NB4 (cell line): ENCODE measurements at places on chromosomes 3 and 15.
A peak's percentile ranks its signal among the peaks of the same experiment; 100 is the strongest.

- no peak for DNase-seq
Observed at GRCh38 chr3:77321646-77322045, 281.7 kb downstream of the ROBO2 start.

DNA sequence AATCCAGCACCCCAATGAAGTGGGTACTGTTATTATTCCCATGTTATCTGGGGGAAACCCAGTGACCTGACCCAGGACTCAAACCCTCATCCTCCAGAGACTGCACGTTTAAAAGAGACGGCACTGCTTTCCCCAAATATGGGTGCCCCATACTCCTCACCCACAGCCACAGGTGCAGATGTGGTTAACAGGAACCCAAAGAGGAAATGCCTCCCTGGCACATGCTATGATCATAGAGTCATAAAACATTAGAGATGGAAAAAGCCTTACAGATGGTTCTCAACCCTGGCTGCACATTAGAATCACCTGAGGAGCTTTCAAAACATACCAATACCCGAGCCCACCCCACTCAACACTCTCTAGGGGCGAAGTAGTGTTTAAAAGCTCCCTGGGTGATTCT is 111.5 kb downstream of the SEMA5B start:
- DNase-seq = no peak

DNA sequence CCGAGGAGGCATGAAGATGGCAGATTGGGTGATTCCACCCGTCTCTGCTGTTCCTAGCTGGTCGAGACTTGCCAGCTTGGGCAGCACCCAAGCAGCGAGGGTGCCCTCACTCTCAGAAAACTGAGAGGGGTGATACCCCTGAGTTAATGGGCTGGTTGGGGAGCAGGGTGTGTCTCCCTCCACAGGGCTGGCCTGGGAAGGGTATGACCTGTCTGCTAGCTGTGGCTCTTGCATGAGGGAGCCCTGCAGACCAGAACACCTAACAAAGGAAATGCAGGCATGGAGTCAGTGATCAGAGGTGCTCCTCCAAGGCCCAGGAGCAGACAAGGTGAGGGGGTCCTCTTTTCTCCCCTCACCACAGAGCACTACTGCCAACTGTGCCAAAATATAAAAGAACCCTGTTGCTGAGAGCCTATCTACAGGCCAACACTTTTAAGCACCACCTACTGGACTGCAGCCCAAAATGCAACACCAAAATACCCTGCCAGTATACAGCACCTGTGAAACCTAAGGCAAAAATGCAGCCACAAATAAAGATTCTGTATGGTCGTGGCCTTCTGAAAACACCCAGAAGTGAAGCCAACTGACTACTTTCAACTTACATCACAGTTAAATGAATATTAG is 35.8 kb upstream of the PPM1L start:
- DNase-seq = peak; percentile 1

DNA sequence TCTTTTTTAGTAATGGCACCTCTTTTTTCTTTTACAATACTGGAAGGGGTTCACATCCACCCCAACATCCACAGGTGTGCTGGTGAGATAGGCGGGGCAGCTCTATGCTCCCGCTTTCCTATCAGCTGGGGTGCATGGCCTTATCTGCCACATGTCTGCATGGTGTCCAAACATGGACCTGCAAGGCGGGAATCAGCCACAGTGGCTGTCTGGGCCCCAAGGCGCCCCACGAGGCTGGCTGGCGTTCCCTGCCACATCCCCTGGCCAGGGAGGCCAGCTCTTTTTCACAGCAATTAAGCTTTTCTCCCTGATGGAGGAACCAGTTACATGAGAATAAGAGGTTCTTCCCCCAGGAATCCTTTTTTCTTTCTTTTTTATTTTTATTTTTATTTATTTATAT is 30.9 kb upstream of the GOLGA6L2 start:
- DNase-seq = no peak

DNA sequence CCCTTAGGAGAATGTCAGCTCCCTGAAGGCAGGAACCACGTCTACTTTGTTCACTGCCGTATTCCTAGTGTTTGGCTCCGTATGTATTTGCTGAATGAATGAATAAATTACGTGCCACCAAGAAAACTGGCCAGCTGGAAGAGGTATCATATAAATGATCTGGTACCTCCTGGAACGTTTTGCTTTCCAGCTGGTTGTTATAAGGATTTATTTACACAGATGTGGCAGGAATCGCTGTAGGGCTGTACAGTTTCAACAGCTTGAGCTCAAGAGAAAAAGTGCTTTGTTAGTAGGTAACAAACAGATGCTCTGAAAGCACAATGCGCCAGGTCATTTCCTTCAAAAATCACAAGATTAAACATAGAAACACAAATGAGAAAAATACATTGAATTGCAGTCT is 108.8 kb upstream of the ATP2B2 start:
- no peak for DNase-seq

GRCh38 chr3:134326760-134327593 is 47.3 kb downstream of the AMOTL2 start:
- DNase-seq = peak; percentile 84

GRCh38 chr3:114093596-114093995 is 37.1 kb downstream of the QTRT2 start:
- peak; percentile 15 for DNase-seq

DNA sequence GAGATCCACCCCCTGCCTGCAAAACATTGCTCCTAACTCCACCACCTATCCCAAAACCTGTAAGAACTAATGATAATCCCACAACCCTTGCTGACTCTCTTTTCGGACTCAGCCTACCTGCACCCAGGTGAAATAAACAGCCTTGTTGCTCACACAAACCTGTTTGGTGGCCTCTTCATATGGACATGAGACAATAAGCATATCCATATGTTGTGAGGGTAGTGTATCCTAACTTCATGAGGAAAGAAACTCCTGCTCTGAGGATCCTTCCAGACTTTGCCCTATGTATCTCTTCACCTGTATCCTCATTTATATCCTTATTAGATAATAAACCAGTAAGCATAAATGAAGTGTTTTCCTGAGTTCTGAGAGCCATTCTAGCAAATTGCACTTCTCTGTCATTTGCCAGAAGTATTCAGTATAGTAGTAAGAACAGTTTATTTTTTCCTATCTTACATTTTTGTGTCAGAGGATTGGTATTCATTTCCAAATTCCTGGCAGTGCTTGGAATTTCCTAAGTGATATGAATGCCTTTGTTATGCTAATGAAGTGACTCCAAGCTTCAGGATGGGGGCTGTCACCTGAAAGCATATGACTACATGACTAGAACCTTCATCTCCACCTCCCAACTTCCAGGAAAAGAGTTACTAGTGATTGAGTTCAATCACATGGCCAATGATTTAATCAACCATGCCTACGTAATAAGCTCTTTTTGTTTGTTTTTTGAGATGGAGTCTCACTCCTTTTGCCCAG is 30.2 kb downstream of the TTBK2 start:
- no peak for DNase-seq

DNA sequence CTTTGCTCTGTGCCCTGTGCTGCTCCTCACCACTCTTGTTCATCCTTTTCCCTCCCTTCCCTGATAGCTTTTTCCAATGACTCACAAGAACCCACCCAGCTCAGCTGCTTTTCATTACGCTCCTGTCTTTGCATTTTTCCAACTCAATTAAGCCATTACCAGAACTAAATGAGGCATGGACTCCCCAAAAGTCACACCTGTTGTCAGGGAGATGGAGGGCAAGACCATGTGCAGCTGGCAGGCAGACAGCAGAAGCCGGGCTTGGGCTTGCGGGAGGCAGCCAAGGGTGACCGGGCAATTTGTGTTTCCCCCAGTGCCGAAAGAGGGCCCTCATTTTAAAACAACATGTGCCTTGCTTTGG is 64.3 kb downstream of the CASR start:
- DNase-seq = no peak

DNA sequence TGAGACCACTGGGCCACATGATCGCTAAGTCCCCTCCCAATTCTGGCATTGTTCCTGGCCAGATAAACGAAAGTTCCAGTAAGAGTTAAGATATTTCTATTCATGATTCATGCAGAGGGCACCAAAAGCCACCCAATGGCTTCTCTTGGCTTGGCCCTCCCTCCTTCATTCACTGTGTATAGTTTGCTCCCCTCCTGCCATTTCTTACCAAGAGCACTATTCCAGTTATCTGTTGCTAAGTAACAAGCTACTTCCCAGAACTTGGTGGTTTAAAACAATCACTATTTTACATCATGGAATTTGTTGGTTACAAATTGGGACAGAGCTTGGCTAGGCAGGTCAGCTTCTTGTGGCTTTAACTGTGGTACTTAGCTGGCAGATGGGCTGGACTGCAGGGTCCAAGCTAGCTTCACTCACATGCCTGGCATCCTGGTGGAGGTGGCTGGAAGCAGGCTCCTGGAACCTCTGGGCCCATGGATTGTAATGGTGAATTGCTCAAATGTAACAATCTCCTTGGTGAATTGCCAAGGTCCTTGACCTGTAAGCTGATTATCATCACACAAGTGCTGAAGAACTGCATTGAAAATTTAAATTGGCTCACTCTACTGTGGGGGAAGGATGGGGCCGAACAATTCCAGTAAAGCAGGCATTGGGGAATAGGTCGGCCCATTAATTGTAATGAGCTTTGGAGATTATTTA is 16.6 kb downstream of the EAF1 start:
- DNase-seq = no peak

- DNase-seq = peak; percentile 51
Observed at GRCh38 chr3:179072100-179072438, 460 bp upstream of the ZMAT3 start.

DNA sequence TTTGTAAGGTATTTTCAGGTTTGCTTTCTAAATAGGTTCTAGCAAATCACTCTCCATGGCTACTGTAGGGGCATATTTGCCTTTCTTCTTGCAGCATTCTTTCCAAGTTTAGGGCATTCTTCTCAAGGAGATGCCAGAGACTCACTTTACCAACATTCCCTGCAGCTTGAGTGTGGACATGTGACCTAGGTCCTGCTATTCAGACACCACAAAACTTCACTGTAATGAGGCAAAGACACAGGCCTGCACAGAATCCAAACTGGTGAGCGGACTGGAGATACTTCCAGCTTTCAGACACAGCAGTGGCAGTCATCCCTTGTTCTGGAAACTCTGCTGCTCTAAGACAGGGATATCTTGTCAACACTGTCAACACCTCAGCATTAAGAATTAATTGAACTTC is 146.4 kb upstream of the PFN2 start:
- DNase-seq = no peak

DNA sequence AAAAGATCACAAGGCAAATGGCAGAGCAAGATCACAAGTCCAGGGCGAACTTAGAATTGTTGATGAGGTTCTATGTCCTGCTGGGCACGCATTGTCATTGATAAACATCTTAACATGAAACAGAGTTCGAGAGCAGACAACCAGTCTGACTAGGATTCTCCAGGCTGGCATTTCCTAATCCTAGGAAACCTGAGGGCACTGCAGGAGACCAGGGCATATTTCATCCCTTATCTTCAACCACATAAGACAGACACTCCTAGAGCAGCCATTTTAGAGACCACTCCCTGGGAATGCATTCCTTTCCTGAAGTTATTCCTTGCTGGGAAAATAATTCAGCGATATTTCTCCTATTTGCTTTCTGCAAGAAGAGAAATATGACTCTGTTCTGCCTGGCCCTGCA is 1199.9 kb downstream of the SI start:
- DNase-seq = no peak

- no peak for DNase-seq
Observed at GRCh38 chr3:67018105-67018788, 20.1 kb downstream of the KBTBD8 start.

DNA sequence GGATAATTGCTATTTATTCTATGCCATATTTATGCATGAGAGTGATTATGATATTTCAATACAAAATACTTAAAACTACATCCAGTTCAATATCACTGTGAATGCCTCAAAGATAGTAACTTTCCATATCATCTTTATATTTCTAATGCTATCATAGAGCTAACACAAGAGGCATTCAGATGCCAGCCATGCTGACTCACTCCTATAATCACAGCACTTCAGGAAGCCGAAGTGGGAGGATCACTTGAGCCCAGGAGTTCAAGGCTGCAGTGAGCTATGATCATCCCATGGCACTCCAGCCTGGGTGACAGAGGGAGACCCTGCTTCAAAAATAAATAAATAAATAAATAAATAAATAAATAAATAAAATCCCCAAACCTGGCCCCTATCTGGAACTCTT is 498.7 kb downstream of the EPHA3 start:
- no peak for DNase-seq

DNA sequence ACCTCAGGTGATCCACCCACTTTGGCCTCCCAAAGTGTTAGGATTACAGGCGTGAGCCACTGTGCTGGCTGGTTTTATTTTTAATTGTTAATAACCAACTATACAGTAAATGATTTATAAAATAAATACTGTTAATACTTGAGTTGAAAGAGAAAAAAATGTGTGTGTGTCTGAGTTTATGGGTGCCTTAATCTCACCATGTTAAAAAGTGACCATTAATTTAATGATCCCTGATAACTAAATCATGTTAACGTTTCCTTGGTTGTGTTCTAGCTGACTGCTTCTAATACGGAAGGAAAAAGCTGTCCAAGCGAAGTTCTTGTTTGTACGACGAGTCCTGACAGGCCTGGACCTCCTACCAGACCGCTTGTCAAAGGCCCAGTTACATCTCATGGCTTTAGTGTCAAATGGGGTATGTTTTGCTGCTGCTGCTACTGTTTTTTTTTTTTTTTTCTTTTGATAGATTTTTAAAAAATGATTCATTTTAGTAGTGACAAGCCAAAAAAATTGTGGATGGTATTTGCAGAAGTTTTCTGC is 113.5 kb downstream of the GHSR start:
- no peak for DNase-seq

- no peak for DNase-seq
Observed at GRCh38 chr15:92117261-92117731, 263.8 kb downstream of the SLCO3A1 start.

DNA sequence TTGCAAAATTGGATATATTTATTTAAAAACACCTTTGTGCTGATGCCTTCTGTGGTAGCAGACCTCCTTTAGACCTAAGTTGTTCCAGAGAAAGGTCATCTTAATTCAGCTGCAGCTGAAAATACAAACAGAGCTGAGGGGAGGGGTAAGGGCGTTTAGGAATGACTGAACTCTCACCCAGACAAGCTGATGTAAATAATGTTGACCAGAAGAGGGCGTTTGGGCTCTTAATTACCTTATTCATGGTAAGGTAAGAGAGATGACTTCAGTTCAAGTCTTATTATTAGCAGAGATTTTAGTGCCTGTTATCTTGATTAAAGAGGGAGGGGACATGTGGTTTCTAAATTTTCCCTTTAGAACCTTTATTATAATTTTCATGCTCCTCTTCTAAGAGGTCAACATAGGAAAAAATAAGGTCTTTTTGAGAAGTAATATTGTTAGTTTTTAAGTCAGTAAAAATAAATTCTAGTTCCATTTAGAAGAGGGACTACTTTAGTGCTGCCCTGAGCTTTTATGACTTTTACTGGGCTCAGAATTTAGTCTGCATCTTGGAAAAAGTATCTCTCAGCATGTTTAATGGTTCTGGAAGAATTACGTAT is 46.3 kb downstream of the GPR171 start:
- DNase-seq = peak; percentile 73

GRCh38 chr3:156885761-156886160 is 59.6 kb downstream of the LEKR1 start:
- no peak for DNase-seq

- peak; percentile 71 for DNase-seq
Observed at GRCh38 chr3:138396752-138397410, 37.5 kb upstream of the ESYT3 start.

GRCh38 chr3:141625506-141625905 is 112.6 kb upstream of the RNF7 start:
- DNase-seq = no peak

- DNase-seq = no peak
Observed at GRCh38 chr15:73572296-73572695, 60.9 kb downstream of the NPTN start.
